ENCODE measurements at places on chromosomes 4 and X. TPM values are rescaled to one million over a fixed set of nuclear protein-coding genes. Genes with fewer than 3 reads are reported as not detected.

DNA sequence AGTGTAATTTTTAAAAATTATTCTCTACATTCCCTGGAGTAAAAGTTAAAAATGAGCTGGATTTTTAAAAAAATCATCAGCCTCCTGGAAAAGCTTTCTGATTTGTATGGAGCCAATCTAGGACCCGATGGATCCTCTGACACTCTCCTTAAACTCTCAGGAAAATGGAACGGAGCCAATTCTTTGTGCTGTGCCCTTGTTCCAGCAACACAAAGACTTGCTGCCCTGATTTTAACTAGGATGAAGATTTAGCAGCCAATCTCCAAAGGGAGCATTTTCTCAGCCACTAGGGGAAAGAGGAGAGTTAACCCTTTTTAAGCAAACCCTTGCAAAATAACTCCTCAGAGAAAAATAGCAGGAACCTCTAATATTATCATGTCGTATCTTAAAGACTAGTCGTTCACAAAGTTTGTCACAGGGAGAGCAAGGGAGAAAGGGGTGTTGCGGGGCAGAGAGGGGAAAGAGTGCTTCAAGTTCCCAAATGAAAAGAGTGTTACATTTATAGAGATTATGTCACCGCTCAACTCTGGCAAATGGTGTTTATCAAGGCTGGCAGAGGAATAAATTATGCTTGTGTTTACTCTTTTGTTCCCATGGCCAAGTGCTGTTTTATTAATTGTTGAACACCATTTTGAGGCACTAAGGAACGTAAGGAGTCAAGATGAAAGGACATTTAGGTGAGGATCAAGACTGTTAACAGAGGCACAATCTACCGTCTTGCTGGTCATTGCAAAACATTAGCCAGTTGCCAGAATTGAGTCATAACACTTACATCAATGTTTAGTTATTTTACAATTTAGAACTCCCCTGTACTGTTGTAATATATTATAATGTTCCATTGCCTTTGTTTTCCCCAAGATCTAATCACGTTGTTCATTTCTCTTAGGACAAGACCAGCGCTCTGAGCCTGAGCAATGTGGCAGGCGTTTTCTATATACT is 250.7 kb downstream of the THOC2 start:
- DNase-seq, result no peak

DNA sequence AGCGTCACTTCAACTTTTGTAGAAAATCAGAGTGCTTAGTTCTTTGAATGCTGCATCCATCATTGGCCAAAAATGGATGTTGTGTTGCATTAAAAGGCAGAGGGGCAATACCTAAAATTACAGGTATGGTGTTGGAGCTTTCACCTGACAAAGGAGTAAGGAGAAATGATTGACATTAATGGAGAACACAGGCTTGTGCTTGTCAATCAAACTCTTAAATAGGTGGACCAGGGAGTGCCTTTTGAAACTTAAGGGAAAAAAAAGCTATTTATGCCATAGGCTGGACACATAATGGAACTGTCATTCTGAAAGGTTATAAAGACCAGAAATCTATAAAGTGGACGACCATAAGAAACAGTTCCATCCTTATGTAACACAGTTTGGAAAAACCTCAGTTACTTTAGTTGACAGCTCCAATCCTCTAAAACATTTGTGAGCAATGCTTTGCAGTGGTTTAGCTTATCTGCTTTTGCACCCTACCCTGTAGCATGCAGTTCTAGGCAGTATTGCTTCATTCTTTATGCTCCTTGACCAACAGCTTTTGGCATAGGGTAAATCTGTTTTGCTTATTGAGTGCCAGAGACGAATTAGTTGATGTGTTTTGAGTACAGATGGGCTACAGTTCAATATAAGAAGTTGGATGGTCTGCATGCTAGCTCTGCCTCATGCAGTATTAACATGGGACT is 2.4 kb downstream of the HADH start:
- no peak for DNase-seq

DNA sequence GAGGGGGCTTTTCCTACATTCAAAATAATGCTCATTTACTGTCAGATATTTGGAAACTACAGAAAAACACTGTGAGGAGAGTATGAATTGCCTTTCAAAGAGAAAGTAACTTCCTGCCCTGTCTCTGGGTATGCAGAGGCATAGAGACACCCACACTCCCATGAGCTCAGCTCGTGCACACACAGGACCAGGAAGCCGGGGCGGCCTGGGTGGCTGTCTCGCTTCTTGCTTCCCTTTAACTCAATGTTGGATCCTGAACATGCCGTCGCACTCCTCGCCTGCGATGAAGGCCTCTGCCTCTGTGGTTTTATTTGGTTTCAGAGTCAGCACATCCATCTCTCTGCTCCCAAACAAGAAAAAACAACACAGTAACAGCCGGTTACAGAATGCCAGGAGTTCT is 40.1 kb upstream of the GPR78 start:
- DNase-seq, result no peak

GRCh38 chrX:137028699-137029098 is 5.1 kb downstream of the GPR101 start:
- DNase-seq, result no peak

The ADH1A gene
- total RNA-seq, result not detected

All from SJSA1 (cell line).